ENCODE measurements at places on chromosomes 6 and 20.

- DNase-seq, result no peak
These were observed 79.7 kb upstream of the FYN start for GRCh38 chr6:111952821-111953540.

DNA sequence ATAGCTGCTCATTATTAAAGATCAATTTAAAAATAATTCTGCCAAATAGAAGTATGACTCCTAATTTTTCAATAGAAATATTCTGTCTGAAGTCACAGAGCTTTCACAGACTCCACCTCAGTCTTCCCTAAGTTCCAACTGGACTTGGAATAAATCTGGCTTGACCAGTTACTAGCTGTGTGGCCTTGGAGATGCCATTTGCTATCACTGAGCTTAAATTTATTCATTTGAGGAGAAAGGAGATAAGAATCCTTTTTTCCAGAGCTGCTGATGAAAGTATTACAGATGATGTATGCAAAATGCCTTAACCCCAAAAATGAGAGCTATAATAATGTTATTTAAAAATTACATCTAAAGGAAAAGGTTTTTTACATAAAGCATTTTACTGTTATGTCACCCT is 125.0 kb downstream of the GJA1 start:
- DNase-seq, result no peak

- no peak for DNase-seq
These were observed 175.8 kb upstream of the SALL4 start for GRCh38 chr20:51978070-51978501.

- DNase-seq, result no peak
These were observed 799 bp downstream of the NRM start for GRCh38 chr6:30689985-30690384.

GRCh38 chr6:147063469-147064031 is 140.7 kb upstream of the STXBP5 start:
- peak; percentile 12 for DNase-seq

- no peak for DNase-seq
These were observed 124.3 kb upstream of the TMEM170B start for GRCh38 chr6:11413117-11413687.

DNA sequence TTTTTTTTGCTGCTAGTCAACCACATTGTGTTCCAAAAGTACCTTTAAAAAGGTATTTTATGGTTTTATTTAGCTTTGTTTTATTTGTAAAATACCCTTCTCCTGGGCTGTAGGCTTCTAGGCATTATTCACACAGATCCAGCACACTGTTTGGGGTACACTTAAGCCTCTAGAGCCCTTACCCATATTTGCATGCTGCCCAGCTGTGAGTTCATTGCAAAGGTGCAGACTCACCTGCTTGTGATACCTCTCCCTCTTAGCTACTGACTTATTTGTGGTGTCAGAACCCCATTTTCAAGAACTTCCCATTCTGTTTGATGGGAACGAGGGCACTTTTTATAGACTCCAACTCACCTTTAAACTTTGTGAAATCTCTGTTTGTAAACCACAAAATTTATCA is 69.8 kb downstream of the RIN2 start:
- DNase-seq, result no peak

GRCh38 chr6:147752689-147753403 is 244.4 kb downstream of the SAMD5 start:
- DNase-seq, result no peak

DNA sequence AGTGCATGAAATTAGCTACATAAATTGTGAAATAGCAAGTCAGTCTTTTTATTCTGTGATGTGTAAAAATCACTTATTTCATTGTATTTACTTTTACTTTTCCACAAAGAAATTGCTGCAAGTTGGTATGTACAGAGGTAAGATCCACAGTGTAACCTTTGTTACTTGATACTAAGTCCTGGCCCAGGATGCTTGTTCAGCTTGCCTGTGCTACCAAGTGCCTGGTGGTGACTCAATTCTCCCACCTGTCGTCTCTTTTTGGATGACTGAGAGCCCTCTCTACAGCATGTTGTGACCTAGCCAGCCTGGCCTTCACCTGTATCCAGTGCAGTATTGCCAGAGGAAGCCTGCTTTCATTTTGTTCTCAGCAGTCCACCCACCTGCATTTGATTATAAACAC is 54.9 kb downstream of the ANKRD6 start:
- no peak for DNase-seq

- no peak for DNase-seq
These were observed 16.9 kb downstream of the SYTL3 start for GRCh38 chr6:158666628-158667359.

DNA sequence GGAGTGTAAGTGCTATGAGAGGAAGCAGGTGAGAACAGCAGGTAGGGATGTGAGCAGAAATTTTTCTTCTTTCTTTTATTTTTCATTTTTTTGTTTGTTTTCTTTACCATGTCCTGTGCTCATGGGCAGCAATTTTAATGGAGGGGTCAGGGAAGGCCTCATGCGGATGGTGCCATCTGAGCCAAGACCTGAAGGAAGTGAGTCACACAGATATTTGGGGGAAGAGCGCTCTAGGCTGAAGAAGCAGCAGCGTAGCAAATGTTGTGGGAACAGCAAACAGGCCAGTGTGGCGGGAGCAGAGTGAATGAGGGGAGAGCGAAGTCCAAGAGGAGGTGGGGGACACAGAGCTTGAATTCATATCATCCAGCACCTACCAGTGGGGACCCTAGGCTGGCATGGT is 12.7 kb downstream of the SPDEF start:
- no peak for DNase-seq

GRCh38 chr20:44714701-44715498 is at the start of gene CCN5:
TSS of gene CCN5 (plus strand) at chr20:44715369. CDS start at chr20:44715391, 22 bp downstream.
- DNase-seq, result peak; percentile 86

DNA sequence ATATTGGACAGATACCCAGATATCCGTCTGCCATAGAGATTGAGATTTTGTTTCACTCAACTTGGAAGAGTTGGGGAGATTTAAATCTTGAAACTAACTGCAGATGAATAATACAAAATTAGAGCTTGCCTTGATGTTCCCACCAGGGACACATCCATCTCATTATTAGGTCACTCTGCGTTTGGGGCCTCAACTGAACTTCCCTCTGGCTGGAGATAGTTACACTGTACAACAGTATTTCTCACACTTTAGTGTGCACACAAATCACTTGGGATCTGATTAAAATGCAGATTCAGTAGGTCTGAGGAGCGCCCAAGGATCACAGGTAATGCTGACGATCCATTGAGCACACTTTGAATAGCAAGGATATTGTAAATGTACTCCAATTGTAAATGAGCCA is 35.0 kb upstream of the ADTRP start:
- DNase-seq, result no peak

DNA sequence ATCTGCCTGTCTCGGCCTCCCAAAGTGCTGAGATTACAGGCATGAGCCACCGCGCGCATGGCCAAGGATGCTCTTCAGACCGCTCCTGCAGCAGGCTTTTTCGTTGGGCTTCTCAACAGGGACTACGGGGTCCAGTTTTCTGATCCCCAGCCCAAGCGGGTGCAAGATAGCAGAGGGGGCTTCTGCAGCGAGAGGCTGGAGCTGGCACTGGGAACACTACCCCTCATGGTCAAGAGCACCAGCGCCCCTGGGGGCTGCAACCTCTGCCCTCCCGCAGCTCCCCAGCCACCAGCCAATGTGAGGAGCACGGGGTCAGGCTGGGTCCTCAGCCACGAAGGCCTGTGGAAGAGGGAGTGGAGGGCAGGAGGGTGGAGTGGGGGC is 6.0 kb downstream of the CTSZ start:
- DNase-seq, result no peak

DNA sequence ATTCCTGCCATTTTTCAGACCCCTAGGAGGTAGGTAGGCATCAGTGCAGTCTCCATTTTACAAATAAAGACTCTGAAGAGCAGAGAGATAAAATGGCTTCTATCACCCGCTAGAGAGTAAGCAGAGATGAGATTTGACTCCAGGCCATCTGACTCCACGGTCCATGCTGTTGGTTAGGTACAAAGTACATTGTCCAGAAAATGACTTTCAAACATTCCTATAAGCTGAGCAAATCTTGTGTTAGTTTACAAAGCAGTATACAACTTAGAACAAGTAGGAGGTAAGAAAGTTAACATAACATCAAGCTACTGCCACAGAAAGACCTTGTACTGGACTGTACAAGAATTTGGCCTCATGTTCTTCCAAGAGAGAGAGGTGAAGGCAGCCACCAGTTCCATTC is 14.9 kb downstream of the BTN1A1 start:
- DNase-seq, result no peak

GRCh38 chr6:159390381-159390780 is 221.2 kb downstream of the FNDC1 start:
- DNase-seq, result no peak
